ENCODE measurements at places on chromosomes 3 and 15.

- DNase-seq = no peak
Observed at GRCh38 chr3:143753006-143753405, 95.3 kb downstream of the SLC9A9 start.

DNA sequence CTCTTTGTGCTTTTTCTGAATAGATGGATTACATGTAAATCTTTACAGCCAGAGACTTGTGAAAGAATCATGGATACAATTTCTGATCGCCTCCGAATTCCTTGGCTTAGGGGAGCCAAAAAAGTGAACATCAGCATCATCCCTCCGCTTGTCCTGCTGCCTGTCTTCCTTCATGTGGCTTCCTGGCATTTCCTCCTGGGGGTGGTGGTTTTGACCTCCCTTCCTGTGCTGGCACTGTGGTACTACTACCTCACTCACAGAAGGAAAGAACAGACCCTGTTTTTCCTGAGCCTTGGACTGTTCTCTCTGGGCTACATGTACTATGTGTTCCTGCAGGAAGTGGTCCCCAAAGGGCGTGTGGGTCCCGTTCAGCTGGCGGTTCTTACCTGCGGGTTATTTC, 5.9 kb downstream of the ZDHHC23 start:
- DNase-seq = no peak

DNA sequence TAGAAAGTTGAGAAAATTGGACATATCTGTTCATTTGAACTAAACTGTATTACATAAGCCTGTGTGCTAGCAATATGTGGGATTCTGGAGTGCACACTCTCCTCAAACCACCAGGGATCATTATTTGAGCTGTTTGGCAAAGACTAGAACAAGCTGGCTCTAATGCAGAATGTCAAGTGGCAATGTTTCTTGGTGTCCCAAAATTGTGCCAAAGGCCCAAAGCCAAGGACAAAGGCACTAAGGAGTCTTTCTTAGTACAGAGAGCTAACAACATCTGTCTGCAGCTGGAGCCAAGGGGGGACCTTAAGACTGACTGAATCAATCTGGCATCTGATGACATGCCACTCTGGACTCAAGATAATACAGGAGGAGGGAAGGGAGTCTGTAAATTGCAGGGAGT, 76.7 kb upstream of the STRIT1 start:
- DNase-seq = no peak

GRCh38 chr3:11764931-11765363, 81.7 kb downstream of the TAMM41 start:
- no peak for DNase-seq

All from stimulated activated CD4-positive, alpha-beta T cell treated with anti-CD3 and anti-CD28 coated beads, Interleukin-15, amount 100 ng/mL, for 1 hour (primary cell).